Omental fat pad (tissue), 4 donors: ENCODE measurements at places on chromosomes 12 and 14. TPM values are rescaled to one million over a fixed set of nuclear protein-coding genes. Genes with fewer than 3 reads are reported as not detected.

MIA2 gene
- total RNA-seq: 13.8 TPM

GRCh38 chr14:69328317-69328716 lies 68.4 kb downstream of the GALNT16 start:
- DNase-seq: no peak

DNA sequence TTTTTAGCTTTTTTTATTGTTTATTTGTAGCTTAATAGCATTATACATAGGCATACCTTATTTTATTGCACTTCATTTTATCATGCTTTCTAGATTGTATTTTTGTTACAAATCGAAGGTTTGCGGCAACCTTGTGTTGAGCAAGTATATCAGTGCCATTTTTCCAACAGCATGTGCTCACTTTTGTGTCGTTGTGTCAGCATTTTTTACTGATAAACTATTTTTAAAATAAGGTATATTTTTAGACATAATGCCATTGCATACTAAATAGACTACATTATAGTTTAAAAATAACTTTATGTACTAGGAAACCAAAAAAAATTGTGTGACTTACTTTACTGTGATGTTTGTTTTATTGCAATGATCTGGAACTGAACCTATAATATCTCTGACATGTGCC lies 56.2 kb upstream of the RESF1 start:
- DNase-seq: no peak

SLC22A17 gene
- 7.7 TPM for total RNA-seq

- no peak for DNase-seq
Observed at GRCh38 chr14:100604709-100605108, 17.5 kb upstream of the BEGAIN start.

FAIM2 gene
- 0.36 TPM for total RNA-seq

KRT6C gene
- total RNA-seq: not detected

GRCh38 chr12:131209082-131210070 lies 255.7 kb downstream of the ADGRD1 start:
- no peak for DNase-seq

TSPAN11 gene
- 1.4 TPM for total RNA-seq

TMEM253 gene
- total RNA-seq: not detected

MRPS35 gene
- 30.4 TPM for total RNA-seq

DNA sequence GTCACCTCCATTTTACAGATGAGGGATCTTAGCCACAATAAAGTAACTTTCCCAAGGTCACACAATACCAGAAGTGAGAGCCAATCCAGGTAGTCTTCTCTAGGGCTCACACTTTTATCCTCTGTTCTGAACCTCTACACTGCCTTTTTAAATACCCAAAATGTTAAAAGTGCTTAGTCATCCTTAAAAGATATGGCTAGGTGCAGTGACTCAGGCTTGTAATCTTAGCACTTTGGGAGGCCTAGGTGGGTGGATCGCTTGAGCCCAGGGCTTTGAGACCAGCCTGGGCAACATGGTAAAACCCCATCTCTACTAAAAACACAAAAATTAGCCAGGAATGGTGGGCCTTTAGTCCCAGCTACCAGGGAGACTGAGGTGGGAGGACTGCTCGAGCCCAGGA lies 104.1 kb upstream of the PPP4R3A start:
- no peak for DNase-seq

DNA sequence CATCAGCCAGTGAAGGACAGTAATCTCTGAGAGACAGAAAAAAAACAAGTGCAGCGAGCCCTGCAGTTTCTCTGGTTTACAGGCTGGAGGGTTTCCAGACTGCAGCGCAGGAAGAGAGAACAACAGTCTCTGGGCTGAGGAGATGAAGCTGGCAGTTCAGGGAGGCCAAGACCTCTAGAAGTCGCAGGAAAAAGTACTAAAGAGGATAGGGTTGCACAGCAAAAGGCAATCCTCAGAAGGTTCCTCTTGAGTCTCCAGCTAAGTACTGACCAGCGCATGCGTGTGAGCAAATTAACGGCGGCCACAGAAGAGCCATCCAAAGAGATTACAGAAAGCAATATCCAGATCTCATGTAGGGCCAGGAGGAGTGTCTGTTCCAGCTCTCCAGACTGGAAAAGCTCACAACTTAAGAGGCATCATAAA lies 12.2 kb upstream of the CCDC60 start:
- DNase-seq: no peak

- no peak for DNase-seq
Observed at GRCh38 chr14:96925422-96925821, 128.2 kb downstream of the VRK1 start.

GRCh38 chr12:78928200-78929074 lies 63.9 kb downstream of the SYT1 start:
- no peak for DNase-seq

PRPH gene
- total RNA-seq: 4.4 TPM

DNA sequence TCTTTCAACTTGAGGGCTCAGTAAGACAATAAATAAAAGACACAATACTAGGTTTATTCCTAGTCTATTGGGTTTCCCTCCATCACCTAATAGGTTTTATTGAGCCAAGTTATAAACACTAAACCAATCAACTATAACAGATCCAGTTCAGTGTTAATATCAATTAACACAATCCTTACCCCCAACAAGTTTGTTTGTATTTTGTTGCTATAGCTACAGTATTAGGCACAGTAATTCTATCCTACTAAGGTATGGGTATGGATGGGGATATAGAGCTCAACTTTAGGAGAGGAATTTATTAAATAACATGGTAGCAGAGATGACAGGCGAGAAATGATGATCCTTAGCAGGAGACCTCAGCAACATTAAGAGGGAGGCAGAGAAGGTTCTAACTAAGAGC lies 13.3 kb downstream of the PPP4R3A start:
- DNase-seq: no peak

TESPA1 gene
- total RNA-seq: 3.6 TPM

- DNase-seq: no peak
Observed at GRCh38 chr14:29463727-29464395, 463.8 kb downstream of the PRKD1 start.

GRCh38 chr12:103444983-103445382 lies 50.8 kb downstream of the C12orf42 start:
- DNase-seq: no peak

GRCh38 chr12:113306382-113306781 lies 28.5 kb downstream of the SLC8B1 start:
- no peak for DNase-seq

CDC42BPB gene
- 104 TPM for total RNA-seq

DNA sequence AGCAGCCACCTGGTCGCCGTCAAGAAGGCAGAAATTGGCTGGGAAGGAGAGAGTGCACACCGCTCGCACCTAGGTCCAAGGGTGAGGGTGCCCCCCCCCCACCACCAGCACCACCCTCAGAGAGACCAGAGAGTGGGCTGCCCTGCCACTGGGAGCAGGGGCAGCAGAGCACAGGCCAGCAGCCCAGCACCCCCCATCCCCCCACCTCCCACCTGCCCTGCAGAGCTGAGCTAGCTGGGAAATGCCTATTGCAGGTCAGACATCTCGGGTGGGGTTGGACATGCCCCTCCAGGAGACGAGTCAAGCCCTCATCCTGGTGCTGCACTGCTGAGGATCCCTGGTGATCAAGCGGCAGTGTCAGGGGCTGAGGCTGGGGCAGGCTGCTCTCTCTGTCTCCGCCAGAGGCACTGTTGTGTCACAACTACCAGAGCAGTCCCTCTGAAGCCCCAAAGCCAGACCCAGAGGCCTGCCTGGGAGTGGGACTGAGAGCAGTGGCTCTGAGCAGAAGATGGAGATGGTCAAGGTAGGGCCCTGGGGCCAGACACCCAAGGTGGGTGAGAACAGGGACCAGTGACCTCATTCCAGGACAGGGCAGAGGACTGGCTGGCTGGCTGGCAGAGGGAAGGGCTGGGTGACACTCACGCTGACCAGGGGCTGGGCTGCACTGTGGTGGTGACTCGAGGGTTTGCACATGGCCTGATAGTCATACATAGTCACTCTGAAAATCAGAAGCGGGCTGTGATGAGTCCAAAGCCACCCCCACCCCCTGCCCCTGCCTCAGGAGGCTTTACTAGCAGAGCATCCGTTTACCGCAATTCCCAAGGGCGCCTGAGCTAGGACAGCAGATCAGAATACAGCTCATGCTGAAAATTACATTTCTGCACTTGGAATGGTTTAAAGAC lies 19.7 kb upstream of the LRTM2 start:
- DNase-seq: peak; percentile 20

DNA sequence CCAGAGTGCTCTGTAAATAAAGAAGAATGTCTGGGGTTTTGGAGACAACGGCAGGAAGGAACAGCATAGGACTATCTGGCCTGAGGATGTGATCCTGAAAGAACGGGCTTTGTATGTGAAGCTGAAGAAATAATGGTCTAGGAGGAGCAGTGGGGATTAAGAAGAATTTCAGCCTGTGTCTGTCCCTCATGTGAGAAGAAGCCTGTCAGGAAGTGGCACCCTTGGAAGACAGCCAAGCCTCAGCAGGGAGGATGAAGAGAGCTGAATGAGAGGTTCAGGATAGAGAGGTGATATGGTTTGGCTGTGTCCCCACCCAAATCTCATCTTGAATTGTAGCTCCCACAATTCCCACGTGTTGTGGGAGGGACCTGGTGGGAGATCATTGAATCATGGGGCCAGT lies 56.9 kb upstream of the TCL1A start:
- no peak for DNase-seq

GPR135 gene
- total RNA-seq: 6.8 TPM

DNA sequence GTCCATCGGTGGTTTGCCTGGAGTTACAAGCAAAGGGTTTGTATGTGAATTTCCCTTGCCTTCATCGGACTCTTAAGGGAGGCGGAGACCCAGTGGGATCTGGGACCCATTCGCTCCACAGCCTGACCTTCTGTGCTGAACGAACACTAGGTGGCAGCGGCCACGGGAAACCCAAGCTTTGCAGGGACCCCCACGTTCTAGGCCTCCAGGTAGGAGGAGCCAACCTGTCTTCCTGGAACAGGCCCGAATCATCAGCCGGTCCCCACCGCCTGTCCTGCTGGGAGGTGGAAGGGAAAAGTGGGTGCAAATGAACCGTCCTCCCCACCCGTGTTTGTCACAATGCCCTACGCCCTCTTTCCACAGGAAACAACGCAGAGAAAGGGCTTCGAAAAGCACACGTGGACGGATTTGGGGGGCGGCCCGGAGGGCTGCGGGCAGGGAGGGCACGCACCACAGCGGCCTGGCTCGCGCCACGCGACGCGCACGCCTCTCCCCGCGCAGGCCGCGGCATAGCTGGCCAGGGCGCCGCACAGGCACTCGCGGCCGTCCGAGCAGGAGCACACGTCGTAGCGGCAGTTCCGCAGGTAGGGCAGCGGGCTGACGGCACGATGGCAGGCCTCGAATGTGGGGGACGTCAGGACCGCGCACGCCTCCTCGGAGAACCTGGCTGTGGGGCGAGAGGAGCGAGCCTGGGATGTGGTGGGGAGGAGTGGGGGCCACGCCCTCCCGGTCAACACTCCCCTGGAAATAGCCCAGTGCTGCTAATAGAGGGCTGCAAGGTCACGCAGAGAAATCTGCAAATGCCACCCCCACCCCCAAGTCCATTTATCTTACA lies 67.8 kb downstream of the VWF start:
- DNase-seq: no peak
